ENCODE measurements at places on chromosomes 5 and 9.
A peak's percentile ranks its signal among the peaks of the same experiment; 100 is the strongest.

GRCh38 chr5:39854771-39855410, 430.1 kb upstream of the DAB2 start:
- DNase-seq: no peak

GRCh38 chr9:93826905-93827544, 128.1 kb downstream of the BARX1 start:
- no peak for DNase-seq

GRCh38 chr5:133754575-133755169, 142.3 kb upstream of the FSTL4 start:
- peak; percentile 44 for DNase-seq

DNA sequence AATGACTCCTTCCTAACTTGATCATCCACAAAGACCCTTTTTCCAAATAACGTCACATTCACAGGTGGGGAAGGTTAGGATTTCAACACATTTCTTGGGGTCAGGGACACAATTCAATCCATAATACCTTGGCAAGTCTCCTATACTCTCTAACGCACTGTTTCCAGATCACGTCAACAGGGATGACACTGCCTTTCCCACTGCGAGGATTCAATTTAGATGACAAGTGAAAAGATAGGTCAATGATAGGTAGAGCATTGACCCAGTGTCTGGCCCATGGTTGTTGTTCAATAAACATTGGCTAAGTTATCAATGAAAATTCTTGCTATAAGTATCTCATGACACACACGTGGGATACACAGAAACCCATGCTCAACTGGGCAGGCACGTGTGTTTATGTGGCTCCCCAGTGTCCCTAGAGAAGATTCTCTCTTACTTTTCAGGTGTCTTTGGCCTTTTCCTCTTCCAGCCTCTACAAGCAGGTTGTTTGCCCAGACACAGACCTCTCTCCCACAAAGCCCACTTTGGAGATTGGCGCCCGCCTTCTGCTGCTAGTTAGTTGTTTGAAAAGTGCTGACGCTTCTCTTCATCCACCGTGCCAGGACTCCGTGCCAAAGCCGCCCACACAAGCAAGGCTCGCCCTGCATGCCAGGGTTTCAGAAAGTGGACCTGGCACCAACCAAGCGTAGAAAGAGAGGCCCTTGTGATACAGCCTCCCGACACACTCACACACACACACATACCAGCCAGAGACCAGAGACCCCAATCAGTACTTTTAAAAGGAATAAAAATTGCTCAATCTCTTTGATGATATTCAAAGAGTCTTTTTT, 594.5 kb downstream of the BNC2 start:
- DNase-seq: no peak

DNA sequence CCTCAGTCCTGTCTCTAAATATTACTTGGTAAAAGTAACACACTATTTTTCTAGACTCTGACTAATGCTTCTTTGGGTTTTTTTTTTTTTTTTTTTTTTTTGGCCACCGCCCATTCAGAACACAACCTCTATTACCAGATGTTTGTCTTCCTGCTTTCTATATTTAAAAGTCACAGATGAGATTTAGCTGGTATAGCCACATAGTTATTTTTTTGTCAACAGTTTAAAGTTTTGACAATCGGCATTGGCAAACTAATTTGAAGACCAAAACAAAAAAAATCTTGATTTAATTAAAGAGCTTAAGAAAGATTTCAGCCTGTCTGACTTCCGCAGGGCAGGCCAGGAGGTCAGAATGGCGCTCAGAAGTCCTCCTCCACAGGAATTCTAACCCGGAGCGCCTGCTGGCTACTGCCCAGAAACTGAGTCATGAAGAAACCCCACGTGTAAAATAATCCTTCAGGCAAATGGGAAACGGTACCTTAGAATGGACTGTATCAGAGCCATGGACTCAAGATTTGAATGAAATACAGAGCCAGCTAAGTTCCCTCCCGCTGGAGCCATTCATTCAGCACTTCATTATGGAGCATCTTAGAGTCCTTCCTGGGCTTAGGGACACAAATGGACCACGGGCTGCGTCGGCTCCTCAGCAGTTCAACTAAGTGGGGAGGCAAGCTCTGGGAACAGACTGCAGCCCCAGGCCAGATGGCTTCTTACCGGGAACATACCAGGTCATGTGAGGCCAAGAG, 55.6 kb downstream of the PTPDC1 start:
- DNase-seq: peak; percentile 98

DNA sequence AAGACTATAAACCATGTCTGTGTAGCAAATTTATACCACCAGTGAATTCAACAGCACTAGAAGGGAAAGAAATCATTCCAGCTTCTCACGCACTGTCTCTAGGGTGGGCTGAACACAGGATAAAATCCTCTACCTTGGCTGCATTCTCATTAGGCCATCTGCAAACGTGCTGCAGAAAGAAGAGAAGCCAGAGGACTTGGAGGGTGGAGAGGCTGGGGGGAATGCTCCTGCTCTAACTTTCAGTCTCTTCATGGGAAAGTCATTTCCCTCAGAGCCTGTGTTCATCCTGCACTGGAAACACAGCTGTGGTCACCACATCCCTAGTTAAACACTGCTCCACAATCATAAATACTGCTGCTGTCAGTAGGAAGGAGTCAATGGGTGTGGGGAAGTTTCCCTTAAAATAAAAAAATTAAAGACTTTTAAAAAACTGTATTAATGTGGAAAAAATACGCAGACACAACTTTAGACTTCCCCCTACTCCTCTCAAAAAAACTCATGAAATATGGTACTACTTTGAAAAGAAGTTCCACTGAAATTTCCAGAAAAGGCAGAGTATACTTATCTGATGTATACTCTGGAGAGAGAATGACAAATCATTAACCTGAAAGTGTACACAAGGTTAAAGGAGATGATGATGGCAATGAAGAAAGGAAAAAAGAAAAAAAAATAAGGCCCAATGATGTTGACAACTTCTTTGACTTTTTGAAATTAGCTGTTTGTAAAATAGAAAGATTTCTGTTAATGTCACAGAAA, 46.8 kb downstream of the LHFPL2 start:
- DNase-seq: no peak

- no peak for DNase-seq
These were observed 16.4 kb downstream of the RAB14 start for GRCh38 chr9:121185178-121185745.

GRCh38 chr5:96645091-96645490, 17.1 kb upstream of the CAST start:
- DNase-seq: no peak

DNA sequence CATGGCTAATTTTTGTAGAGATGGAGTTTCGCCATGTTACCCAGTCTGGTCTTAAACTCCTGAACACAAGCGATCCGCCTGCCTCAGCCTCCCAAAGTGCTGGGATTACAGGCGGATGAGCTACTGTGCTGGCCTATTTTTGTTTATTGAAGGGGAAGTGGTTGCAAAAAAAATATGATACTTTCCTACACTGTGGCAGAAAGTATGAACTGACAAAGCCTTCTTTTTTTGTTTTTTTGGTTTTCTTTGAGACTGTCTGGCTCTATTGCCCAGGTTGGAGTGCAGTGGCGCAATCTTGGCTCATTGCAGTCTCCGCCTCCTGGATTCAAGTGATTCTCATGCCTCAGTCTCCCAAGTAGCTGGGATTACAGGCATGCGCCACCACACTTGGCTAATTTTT, 50.9 kb downstream of the OSTF1 start:
- DNase-seq: no peak

- no peak for DNase-seq
These were observed 23.3 kb downstream of the ZDHHC11B start for GRCh38 chr5:761059-761771.

DNA sequence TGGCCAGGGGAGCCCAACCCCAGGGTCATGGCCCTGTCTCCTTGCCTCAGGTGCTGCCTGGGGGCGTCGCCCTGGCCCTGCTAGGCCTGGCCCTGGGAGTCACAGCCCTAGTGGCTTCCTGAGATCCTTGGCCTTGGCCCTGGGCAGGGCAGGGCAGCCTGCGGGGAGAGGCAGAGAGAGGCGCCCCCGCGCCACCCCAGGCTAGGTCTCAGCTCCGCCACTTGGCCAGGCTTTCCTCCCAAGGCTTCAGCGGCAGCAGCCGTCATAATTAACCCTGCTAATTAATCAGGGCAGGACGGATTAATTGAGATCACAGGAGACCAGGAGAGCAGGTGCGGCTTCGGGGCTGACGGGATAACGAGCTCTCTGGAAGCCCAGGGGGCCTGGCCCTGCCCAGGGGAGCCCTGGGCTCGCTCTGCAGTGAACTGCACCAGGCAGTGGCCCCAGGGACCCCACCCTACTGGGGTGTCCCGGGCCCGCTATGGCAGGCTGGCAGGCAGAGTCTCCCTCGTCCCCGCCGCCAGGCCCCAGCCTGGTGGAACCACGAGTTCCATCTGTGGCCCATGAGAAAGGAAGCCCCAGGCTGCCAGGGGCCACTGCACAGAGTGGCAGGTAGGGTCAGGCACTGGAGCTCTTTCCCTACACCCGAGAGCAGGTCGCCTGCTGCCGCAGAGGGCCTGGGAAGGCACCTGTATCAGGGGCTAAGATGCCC, 269.6 kb downstream of the PBX3 start:
- no peak for DNase-seq

DNA sequence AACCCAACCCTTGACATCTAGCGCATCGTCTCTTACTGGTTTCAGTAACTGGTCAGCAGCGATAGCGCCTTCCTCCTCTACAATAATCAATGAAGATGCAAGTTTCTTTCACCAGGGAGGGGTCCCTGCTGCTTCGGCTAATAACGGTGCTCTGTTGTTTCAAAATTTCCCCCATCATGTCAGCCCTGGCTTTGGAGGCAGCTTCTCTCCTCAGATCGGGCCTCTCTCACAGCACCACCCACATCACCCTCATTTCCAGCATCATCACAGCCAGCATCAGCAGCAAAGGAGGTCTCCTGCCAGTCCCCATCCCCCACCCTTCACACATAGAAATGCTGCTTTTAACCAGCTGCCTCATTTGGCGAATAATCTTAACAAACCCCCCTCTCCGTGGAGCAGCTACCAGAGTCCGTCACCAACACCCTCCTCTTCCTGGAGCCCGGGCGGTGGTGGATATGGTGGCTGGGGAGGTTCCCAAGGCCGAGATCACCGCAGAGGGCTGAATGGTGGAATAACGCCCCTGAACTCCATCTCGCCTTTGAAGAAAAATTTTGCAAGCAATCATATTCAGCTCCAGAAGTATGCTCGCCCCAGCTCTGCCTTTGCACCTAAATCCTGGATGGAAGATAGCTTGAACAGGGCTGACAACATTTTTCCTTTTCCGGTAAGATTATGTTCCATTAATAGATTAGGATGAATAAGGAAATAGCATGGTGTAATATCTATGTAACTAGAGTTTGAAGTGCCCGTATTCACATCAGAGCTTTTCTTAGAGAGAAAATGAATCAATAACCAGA, 2.2 kb downstream of the CPEB4 start:
- peak; percentile 55 for DNase-seq

GRCh38 chr5:154989626-154990025, 23.9 kb upstream of the KIF4B start:
- DNase-seq: no peak

DNA sequence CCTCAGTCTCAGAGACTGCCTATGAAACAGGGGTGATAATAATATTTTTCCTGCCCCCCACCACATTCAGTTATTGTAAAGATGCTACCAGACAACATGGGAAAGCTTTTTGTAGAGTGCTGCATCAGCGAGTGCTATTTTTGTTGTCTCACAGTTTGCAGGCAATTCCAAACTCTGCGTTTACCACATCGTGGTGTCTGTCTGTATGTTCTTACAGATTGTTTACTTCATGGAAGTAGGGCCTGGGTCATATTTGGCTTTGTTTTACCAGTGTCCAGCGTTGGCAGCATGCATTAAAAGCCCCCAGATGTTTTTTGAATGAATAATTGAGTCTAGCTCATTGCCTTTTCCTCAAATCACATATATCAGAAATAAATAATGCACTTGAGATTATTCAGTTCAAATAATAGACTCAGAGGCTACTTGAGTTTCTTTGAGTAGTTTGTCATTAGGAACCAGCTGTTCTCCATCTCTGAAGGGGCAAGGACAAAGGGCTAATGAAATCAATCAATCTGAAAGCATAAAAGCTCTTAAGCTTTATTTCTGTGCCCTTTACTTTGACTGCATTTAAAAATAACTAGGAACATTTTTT, 243.7 kb downstream of the CWC27 start:
- no peak for DNase-seq

DNA sequence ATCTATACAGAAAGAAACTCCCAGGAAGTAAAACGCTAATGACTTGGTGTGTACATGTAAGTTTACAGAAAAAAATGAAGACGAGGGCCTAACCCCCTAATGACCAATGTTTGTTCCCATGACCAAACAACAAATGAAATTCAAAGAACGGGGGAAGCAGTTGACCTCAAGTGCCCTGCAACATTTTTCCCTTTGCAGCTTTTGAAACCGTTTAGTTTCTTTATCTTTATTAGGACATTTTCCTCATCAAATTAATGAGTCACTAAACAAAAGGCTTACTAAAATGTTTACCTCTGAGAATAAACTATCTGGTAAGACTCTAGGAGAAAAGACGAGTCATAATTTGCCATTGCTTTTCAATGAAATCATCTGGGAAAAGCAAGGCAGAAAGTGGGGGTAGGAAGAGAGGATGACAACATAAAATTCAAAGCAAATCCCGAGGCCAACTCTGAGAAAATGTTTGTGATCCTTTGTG, 57.4 kb downstream of the LHFPL2 start:
- peak; percentile 85 for DNase-seq
